ENCODE measurements at places on chromosomes 11 and 22.

GRCh38 chr11:37306563-37306962 lies 708.5 kb upstream of the RAG2 start:
- no peak for DNase-seq

GRCh38 chr11:45518141-45518832 lies 147.1 kb downstream of the CHST1 start:
- DNase-seq: no peak

- DNase-seq: no peak
Measured at GRCh38 chr22:20761536-20761935, 12.4 kb upstream of the SERPIND1 start.

- no peak for DNase-seq
Measured at GRCh38 chr11:10298342-10298741, 4.3 kb upstream of the SBF2 start.

DNA sequence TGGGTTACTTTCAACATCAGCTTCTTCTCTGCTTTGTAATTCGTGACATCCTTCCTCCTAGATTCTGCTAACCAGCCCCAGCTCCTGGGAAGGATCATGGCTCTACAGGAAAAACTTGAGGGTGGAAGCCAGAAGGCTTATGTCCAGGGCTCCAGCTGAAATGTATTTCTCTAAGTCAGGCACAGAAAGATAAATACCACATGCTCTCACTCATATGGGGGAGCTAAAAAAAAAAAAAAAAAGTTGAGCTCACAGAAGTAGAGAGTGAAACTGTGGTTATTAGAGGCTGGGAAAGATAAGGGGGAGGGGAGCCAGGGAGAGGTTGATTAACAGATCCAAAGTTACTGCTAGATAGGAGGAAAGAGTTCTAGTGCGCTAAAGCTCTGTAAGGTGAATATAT lies 74.9 kb downstream of the DSCAML1 start:
- no peak for DNase-seq

- DNase-seq: no peak
Measured at GRCh38 chr22:20584872-20585638, 77.6 kb downstream of the MED15 start.

- no peak for DNase-seq
Measured at GRCh38 chr11:74204701-74205100, 33.6 kb downstream of the PPME1 start.

DNA sequence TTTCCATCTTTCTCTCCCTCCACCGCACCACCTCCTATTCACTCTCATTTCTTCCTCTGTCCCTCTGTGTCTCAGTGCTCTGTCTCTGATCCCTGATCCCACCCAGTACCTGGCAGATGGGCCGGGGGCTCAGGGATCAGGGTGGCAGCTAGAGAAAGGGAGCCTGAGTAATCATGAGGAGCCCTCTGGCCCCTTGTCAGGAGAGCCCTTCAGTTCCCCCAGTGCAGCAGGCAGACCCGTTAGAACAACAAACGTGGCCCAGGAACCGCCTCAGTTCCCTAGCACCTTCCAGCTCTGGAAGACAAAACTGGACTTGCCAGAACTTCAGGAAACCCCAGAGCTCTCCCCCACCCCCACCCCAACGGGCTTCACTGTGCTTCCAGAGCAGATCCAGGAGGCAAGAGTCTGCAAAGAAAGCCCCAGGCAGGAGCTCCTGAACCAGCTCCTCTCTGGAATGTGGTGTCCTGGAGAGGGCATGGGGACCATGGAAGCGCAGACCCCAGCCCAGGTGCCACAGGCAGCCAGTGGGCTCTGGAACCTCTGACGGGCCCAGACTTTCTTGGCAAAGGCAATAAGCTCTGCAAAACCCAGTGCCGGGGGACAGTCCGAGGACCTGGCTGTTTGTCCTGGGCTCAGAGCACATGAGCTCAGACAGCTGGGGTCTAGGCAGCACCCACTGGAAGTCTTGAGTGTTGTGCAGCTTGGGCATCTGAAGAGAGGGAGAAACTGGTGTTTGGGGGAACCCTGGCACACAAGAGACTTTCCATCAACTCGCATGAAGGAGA lies 43.2 kb downstream of the LMO1 start:
- DNase-seq: no peak

- no peak for DNase-seq
Measured at GRCh38 chr11:36345084-36345511, 49.0 kb downstream of the PRR5L start.

- DNase-seq: no peak
Measured at GRCh38 chr11:60077981-60078380, 10.5 kb upstream of the MS4A2 start.

GRCh38 chr11:12280199-12280837 lies 97.1 kb upstream of the PARVA start:
- no peak for DNase-seq

DNA sequence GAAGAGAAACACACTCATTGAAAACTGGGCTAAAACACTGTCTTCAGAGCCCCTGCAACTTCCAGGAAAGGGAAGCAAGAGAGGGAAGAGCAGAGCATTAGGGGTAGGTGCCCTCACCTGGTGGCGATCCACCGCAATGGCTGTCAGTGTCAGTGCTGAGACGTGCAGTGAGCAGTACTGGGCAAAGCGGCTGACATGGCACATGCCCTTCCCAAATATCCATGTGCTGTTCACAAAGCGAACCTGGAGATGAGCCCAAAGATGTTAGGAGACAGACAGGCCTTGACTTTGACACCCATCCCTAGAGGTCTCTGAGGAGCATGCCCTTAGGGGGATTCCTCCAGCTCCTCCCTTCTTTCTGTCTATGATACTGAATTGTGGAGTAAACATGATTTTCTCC lies 4.9 kb downstream of the GPR83 start:
- no peak for DNase-seq

GRCh38 chr11:128022007-128022368 lies 565.4 kb downstream of the ETS1 start:
- no peak for DNase-seq

GRCh38 chr11:121932646-121933185 lies 183.3 kb downstream of the BLID start:
- DNase-seq: no peak

DNA sequence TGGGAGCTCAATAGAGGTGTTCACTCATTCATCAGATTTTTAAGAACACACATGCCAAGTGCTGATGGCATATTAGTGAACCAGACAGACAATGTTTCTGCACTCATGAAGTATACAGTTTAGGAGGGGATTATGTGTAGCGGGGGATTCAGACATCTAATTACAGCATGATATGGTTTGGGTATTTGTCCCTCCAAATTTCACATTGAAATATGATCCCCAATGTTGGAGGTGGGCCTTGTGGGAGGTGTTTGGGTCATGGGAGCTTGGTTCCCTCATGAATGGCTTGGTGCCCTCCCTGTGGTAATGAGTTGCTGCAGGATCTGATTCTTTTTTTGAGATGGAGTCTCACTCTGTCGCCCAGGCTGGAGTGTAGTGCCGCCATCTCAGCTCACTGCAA lies 8.9 kb upstream of the RAB3IL1 start:
- DNase-seq: no peak

- DNase-seq: no peak
Measured at GRCh38 chr11:120510406-120511115, 987 bp upstream of the GRIK4 start.

DNA sequence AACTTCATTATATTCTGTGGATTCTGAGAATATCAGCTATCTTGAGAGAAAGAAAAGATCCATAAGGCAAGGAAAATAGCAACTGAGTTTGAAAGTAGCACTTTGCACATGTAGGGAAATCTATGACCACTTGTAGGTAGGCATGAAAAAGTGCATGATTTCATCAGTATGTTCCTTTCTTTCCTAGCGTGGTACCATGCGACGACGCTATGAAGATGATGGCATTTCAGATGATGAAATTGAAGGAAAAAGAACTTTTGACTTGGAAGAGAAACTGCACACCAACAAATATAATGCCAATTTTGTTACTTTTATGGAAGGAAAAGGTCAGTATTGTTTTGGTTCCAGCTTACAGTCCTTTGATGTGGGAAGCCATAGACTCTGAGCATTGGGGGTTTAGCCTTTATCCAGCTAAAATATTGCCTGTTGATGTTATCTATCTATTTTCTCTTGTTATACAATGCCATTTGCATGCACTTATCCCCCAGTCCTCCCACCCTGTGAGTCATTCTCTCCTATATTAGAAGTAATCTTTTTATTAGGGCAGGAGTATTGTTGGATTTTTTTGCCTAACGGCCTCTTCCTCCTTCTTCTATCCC lies 60.9 kb downstream of the KDM2A start:
- DNase-seq: no peak

DNA sequence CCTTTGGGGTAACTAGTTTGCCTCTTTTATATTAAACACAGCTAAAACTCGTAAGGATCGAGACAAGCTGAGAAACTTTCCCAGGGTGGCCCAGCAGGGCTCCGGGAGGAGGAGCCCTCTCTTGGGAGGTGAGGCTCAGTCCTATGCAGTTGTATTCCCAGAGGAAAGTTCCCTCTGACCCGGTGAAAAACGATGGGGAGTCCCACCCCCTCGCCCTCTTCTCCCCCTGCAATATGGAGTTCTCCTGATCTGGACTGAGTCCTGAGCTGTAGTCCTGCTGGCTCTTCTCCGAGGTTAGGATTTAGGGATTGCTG lies 1.3 kb downstream of the NTM start:
- DNase-seq: no peak

GRCh38 chr22:36455571-36456463 lies 25.6 kb downstream of the TXN2 start:
- no peak for DNase-seq

GRCh38 chr11:83019888-83020579 lies 51.7 kb downstream of the RAB30 start:
- no peak for DNase-seq

GRCh38 chr22:33405194-33405593 lies 347.0 kb upstream of the SYN3 start:
- no peak for DNase-seq

DNA sequence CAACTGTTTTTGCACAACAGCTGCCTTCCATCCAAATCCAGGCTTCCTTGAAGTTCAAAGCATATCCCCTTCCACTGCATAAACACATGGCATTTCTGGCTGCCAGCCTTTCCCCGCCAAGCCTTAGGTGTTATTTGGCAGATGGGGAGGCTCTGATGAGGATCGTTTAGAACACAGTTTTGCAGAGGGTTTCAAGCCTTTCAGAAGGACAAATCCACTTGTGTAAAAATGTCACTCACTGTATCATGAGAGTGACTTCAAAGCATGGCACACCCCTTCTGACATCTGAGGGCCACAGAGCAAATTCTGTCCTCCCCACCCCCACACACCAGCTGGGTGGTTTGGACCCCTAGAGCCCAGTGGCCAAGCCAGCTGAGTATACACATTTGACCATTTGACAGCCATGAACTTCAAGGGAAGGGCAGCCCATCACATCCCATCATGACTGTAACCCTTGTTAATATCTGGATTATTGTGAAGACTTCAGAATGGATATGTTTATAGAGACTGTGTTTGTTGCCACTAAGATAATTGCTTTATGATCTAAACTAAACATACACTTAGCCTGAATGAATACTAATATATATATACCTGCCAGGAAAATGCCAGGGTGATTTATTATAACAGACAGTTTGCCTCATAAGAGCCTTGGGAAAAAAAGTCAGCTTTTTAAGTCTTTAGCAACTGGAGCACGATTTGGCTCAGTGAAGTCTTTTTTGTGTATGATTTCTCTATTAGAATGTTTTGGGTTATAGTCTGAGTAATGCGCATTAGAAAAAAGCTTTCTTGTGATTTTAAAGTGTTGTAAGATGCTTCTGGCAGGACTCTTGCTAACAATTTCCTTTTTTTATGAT lies 31.9 kb downstream of the FBLN1 start:
- no peak for DNase-seq

GRCh38 chr22:29023172-29023796 lies 38.3 kb downstream of the C22orf31 start:
- no peak for DNase-seq

DNA sequence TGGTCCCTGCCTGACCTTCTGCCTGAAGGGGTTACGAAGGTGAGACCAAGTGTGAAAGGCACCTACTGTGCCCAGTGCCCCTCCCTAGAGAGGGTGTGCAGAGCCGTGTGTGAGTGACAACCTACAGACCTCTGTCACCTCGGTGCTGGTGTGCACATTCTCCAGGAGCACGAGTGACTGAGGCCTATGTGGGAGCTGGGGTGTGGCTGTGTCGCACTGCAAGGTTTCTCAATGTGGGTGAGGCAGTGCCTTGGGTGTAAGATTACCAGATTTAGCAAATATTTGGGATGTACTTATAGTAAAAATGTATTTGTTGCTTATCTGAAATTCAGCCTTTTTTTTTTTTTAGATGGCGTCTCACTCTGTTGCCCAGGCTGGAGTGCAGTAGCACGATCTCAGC lies 5.6 kb downstream of the STARD10 start:
- no peak for DNase-seq

- no peak for DNase-seq
Measured at GRCh38 chr11:128701086-128701485, 7.2 kb downstream of the FLI1 start.

DNA sequence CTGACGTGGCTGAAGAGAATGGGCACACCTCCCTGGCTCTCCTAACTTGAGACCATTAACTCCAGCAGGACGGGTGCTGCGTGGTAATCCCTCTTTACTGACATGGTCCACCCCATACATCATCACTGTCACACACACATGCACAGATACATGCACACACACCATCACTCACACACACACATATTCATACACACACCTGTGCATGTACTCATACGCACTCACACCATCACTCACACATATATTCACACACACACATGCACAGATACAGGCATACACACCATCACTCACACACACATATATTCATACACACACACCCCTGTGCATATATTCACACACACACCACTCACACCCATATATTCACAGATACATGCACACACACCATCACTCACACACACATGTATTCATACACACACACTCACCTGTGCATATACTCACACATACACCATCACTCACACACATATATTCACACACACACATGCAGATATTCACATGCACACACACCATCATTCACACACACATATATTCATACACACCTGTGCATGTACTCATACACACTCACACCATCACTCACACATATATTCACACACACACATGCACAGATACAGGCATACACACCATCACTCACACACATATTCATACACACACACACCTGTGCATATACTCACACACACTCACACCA lies 74.8 kb downstream of the EFCAB6 start:
- DNase-seq: no peak

GRCh38 chr22:23846081-23846469 lies 7.3 kb upstream of the DERL3 start:
- DNase-seq: no peak

DNA sequence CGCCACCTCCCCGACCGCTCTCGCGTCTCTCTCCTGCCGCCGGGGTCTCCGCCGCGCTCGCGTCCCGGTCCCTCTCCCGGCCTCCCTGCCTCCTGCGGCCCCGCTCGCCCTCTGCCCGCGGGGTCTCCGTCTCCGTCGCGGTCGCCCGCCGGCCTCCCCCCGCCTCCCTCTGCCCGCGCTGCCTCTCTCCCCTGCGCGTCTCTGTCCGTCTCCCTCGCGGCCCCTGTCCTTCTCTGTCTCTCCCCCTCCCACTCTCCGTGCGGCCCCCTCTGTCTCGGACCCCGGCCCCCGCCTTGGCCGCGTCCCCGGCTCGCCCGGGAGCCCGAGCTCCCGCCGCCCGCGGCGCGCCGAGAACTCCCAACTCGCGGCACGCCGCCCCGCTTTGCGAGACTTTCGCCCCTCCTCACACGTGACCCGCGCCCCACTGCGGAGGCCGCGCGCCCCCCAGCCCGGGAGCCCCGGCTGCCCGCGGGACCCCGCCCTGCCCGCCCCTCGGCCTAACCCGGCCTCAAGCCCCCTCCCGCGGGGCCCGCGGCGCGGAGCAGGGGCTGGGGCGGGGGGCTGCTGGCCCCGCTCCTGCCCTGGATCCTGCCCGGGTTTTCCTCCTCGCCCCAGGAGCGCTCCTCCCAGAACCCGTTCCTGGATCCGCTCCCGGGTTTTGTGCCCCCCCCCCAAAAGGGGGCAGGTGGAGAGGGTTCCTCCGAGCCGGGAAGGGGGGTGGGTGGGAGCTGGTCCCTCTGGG lies 702 bp upstream of the KCNJ4 start:
- peak; percentile 86 for DNase-seq

Measured in nephron progenitor cell (in vitro differentiated cells).